ENCODE measurements at places on chromosomes 13 and 19. TPM values are rescaled to one million over a fixed set of nuclear protein-coding genes. Genes with fewer than 3 reads are reported as not detected.
A peak's percentile ranks its signal among the peaks of the same experiment; 100 is the strongest.

- no peak for DNase-seq
Observed at GRCh38 chr19:43739439-43740235, 15.1 kb downstream of the SMG9 start.

DNA sequence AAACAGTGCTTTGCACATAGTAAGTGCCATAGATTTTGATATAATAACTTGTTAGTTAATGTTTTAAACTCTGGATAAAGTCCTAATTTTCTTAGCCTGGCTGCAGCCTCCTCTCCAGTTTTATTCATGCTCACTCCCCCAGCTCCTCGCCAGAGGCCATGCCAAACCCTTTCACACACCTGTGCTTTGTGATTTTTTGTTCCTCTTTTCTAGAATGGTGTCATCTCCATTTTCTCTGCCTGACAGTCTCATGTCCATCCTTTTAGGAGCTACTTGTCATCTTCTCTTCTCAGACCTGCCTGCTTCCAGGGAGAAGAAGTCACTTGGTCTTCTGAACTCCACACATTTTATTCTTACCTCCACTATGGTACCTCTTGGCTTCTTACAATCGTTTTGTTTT lies 55.8 kb upstream of the SPATA13 start:
- no peak for DNase-seq

- DNase-seq, result no peak
Observed at GRCh38 chr13:64553411-64554129, 2676.6 kb downstream of the PCDH9 start.

- DNase-seq, result no peak
Observed at GRCh38 chr13:109785141-109785891, 1.1 kb downstream of the IRS2 start.

Gene GNG14
- 0.28 TPM for polyA plus RNA-seq

Gene ZNF221
- 9.0 TPM for polyA plus RNA-seq

DNA sequence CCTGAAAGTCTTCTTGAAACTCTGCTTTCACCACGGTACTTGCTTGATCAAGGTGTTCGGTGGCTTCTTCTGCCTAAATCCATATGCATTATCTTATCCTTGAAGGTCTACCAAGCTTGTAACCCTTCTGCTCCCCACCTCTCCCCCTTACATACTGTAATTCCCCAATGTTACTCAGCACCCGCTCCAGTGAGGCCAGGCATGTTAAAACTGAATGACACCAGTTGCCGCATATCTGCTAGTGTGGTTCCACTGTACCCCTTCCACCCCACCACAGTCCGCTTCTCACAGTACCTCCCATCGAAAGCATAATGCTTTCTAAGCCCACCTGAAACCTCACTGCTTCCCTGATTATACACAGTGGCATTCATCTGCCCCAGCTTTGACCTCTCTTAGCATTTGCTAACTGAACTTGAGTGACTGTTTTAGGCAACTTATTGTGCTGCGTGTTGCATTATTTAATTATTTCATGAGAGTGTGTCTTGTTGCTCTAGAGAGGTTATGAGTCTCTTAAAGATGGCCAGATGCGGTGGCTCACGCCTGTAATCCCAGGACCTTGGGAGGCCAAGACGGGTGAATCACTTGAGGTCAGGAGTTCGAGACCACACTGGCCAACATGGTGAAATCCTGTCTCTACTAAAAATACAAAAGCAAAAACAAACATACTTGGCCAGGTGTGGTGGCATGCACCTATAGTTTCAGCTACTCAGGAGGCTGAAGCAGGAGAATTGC lies 87.6 kb upstream of the MBNL2 start:
- DNase-seq, result no peak

DNA sequence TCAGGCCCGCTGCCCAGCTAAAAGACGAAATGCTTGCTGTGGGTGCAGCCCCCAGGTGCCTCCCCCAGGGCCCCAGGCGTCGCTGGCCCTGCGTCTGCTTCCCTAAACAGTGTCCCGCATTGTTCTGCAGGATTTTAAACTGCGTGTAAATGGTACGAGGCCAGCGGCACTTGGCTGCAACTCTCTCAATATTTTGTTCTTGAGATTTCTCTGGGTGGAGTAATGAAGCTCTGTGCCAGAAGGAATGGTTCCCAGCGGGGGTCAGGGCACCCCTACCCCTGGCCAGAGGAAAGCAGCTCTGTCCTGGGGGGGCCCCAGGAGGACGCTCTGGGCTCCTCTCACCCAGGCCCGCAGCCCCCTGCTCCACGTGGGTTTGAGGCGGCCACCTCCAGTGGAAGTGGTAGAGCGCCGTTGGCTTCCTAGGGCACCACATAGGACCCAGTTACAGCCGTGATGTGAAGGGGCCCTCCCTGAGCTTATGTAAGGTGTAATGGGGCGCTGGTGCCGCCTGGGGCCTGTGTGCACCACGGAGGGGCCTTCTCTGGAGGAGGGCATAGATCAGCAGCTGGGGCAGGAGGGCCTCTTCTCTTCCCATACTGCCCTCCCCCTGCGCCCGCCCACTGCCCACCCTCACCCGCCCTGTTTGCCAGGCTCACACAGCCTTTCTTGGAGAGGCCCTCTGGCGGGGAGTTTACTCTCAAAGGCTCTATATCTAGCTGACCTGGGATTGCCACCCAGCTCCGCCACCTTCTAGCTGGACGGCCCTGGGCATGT lies 19.8 kb downstream of the PAK4 start:
- peak; percentile 56 for DNase-seq

- DNase-seq, result no peak
Observed at GRCh38 chr13:108494991-108495645, 134.3 kb upstream of the MYO16 start.

GRCh38 chr13:19185086-19185864 lies 3.7 kb upstream of the TUBA3C start:
- DNase-seq, result no peak

Gene PDX1
- not detected for polyA plus RNA-seq

Gene PGLYRP1
- polyA plus RNA-seq, result 0.84 TPM

Gene PLVAP
- 167 TPM for polyA plus RNA-seq

- DNase-seq, result no peak
Observed at GRCh38 chr13:106804991-106805390, 237.1 kb upstream of the ARGLU1 start.

DNA sequence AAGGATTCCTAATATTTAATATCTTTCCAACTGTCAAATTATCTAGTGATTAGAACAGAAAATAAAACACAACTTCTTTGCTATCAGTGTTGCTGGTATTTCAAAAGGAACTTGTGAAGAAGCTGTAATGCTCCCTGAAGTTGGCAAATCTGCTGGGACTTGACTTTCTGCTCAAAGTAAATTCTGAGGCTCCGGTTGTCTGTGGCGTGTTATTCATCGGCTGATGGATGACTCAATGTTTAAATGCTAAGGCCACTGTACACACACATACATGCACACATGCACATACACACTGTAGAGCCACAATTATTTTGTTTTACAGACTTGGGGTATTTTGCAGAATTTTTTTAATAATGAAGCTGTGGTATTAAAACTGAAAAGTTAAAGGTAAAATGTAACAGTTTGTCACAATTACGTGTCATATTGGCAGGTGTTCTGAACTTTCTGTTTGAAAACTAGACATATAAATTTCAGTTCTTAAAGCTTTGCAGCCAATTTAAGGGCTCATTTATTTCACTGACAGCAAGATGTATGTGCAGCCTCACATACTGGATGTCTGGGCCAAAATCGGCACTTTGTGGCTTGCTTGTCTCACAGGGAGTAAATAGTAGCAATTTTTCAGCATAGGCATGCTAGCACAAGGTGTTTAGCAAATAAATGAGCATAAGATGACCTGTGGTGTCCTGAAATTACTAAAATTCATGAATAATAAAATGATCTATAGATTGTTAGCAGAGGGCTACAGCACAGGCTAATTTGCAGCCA lies 1691.7 kb upstream of the PCDH20 start:
- peak; percentile 24 for DNase-seq

DNA sequence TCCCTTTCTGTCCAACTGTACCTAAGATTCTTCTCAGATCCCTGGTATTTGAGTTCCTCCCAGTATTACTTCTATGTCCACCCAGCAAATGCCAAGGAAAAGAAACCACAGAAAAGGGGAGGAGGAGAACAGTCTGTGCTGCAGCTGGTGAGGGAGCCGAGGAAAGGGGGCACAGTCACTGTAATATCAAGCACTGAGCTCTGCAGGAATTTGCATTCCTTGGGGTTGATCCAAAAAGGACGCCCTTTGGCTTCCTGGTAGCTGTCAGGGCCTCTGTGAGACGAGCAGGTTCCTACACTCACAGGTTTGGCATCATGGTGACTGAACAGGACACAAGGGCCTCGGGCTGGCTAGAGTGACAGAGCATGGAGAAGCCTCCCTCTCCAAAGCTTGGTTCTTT lies 273.4 kb downstream of the NHLRC3 start:
- no peak for DNase-seq

DNA sequence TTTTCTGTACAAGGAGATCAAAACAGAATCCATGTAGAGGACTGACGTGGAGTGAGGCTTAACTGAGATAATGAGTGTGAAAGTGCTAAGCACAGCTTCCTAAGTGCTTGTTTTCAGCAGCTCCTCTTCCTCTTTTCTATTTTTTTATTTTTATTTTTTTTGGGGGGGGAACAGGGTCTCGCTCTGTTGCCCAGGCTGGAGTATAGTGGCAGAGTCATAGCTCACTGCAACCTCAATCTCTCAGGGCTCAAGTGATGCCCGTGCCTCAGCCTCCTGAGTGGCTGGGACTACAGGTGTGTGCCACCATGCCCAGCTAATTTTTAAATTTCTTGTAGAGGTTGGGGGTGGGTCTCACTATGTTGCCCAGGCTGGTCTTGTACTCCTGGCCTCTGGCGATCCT lies 5.6 kb upstream of the FOSB start:
- DNase-seq, result no peak

Data from renal pelvis (tissue), 12 donors.